SK-N-MC (cell line): ENCODE measurements at places on chromosomes 1 and 21.

DNA sequence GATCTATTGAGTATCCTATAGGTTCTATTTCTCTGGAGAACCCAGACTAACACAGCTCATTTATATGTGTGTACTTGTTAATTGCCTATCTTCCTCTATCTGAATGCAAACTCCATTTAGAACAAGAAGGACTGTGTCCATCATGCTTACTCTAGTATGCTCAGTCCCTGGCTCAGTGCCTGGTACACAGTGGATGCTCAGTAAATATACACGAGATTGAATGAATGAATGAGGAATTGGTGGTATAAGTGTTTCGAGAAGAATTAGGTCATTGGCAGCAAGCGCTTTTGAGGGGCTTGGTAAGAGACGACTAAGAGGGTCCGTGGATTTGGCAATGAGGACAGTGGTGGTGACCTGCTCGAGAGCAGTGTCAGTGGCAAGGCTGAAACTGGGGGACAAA, 112.5 kb downstream of the CSMD2 start:
- no peak for DNase-seq

DNA sequence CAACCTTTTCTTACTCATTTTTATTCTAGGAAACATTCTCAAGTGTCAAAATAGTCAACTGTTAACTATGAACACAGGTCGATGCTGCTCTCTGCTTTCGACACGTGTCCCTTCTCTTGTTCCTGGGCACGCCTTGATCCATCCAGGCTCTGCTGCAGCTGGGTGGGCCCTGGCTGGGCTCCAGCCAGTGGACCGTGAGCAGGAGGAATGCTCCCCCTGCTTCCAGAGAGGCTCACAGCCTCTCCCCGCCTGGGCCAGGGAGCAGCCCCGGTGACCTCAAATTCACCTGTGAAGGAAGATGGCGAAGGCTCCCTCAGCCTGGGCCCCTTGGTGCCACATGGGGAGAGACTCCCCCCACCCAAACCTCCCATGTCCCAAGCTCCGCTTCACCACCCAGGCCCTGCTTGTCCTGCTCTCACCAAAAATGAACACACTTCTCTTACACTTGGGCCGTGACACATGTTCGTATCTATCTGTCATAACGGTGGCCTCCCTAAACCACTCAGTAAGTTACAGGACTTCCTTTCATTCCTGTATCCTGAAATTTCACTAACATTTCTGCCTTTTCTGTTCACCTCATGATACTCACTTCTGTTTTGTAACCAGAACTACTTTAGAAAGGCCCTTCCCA, 24.6 kb upstream of the ADARB1 start:
- no peak for DNase-seq

DNA sequence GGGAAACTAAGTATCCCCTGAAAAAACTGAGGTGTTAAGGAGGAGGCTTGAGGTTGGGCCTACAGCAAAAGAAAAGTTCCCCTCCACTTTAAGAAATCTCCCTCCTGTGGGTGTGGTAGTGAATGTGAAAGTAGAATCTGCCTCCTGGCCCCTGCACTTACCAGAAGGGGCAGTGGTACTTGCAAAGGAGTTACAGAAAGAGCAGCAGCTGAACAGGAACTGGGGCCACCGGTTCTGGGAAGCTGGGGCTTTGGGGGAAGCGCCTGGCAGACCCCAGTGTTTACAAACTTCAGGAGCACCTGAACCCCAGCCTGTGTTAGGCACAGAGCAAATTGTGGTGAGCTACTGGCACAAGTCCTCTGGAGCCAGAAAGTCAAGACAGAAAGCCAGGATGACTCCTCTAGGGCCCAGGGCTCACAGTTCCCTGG, 250.2 kb upstream of the FGGY start:
- no peak for DNase-seq

DNA sequence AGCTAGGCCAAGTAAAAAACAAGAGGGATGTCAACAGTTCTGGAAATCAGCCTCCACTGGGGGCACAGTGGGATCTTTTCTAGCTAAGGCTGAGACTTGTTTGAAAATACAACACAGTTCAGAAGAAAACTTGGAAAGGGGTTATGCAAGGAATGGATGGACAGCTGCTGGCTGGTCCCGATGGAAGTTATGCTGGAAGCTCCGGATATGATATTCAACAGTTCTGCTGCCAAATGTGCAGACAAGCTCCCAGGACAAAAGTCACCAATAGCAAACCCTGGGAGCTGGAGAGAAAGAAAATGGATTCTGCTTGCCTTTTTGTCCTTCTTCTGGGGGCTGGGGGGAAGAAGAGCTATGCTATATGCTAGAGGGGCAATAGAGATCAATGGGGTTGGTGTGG, 14.3 kb downstream of the LMX1A start:
- DNase-seq: no peak

DNA sequence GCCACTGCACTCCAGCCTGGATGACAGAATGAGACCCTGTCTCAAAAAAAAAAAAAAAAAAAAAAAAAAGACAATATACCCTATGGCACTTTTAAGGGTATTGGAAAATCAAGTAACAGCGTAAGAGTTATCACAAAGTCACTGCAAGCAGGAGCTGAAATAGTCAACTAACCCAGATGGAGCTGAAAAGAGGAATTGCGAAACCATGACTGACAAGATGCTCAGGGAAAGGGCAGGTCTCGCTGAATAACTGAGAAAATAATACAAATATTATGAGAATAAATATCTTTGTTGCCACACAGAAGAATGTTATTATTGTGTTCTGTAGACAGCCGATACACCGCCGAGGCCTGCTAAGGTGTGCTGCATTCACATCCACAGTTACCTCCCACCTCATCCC, 17.8 kb downstream of the HLCS start:
- DNase-seq: no peak

DNA sequence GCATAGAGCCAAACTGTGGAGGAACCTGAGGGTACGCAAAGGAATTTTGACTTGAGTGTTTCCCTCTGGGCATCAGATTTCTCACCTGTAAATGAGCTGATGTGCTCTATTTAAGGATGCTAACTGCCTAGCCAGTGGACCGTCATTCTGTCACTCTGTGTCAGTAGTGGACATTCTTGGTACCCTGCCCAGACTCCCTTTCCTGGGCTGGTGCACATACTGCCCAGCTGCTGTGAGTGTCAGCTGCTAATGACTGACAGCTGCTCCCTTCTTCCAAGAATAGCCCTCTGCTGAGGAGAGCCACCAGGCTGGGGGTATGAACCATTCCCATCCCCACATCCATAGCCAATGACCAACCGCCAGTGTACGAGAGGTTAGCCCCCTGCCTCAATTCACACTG, 193.1 kb upstream of the DAB1 start:
- DNase-seq: no peak

DNA sequence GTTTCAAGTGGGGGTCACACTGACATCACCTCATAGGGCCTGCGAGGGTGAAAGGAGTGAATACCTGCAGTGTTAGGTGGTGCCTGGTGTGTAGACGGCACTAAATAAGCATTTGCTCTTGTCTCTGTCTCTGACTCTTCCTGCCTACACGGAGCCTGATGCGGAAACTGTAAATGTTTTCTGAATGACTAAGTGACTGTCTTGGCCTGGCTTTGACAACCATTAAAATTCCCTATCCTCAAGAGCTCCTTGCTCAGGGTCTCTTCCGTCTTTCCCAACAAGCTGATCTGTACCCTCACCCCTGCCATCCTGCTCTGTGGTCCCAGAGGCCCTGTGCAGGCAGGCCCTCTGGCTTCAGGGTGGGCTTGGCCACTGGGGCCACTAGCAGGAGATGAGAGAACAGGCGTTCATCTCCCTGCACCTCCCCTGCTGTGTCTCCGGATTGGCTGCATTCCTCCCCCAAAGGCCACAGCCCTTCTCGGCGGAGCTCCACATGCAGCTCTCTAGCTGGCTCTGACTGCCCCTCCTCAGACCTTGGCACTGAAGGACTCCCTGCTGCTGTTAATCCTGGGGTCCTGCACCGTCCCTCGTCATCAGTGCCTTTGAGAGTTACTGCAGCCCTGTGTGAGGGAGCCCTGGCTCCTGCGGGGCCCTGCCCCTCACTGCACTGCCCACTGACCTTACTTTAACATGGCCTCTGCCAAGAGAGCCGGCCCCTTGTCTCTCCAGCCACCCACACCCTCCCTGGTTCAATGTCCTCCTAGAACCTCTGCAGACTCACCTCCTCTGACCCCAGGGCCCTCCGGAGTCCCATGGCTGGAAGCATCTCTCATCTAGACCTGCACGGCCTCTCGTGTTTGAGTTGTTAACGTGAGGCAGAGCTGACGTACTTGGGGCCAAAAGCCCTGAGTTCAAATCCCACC, 211.1 kb downstream of the MATN1 start:
- DNase-seq: no peak

DNA sequence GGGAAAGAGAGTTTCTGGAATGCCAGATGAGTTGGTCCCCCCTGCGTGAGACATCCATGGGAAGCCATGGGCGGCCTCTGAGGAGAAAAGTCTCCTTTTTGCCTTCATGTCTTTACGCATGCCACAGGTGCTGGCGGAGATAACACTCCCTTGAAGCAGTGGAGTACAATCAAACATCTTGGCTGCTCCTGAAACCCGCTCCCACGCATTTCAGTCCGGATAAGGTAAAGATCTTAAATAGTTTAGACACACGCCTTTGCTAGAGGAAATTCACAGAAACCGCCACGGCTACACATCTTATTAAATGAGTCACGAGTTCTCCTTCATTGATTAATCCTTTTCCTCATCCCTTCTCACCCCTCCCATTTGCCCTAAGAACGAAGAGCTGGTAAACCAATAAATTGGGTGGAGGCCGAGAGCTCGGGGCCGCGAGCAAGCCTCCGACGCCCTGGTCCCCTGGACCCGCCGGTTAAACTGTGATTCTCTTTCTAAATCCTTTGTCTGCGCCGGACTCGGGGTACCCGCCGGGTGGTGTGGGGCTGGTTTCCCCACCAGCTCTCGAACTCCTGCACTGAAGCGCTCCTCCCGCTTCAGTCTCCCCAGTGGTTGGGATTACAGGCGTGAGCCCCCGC, 6.6 kb upstream of the ZNF669 start:
- no peak for DNase-seq

DNA sequence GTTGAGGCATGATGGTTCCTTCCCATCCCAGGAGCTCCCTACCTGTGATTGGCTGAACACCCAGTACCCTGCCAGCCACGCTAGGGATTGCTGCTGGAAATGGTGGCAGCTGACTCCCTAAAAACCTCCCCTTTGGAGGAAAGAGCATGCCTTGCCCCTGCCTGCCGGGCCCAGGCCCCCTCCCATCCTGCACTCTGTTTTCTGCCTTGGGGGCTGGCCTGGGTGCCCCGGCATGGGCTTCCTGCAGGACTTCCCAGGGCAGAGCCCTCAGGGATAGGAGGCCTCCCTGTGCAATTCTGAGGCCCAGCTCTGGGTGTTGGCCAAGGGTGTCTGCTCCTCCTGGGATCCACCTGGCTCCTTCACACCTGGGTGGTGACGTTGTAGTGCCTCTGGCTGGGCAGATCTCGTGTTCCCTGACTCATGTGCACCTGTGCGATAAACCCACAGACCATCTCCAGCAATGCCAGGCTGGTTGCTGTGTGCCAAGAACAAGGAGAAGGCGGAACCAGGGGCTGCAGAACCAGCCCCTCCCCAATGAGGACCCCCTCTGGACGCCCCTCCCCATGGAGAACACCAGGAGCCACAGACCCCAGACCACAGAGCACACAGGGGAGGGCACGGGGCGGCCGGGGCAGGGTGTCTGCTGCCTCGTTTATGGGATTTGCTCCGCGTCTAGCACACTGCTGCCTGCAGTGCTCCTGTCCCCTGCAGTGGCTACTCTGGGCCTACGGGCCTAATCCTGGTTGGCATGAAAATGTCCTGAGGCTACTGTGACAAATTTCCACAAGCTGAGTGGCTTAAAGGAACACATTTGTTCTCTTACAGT, 13.6 kb downstream of the CSTB start:
- no peak for DNase-seq

GRCh38 chr1:31576743-31577455, 584 bp downstream of the TINAGL1 start:
- DNase-seq: no peak

GRCh38 chr1:9476790-9477463, 62.3 kb upstream of the SLC25A33 start:
- DNase-seq: no peak

GRCh38 chr1:210596641-210597040, 267.9 kb downstream of the HHAT start:
- DNase-seq: no peak

- no peak for DNase-seq
These were observed 270.3 kb downstream of the RWDD3 start for GRCh38 chr1:95504321-95504720.

- no peak for DNase-seq
These were observed 953 bp upstream of the NDUFS2 start for GRCh38 chr1:161200992-161201835.
